NCI-H446 (cell line): ENCODE measurements at places on chromosomes 5 and 9.

DNA sequence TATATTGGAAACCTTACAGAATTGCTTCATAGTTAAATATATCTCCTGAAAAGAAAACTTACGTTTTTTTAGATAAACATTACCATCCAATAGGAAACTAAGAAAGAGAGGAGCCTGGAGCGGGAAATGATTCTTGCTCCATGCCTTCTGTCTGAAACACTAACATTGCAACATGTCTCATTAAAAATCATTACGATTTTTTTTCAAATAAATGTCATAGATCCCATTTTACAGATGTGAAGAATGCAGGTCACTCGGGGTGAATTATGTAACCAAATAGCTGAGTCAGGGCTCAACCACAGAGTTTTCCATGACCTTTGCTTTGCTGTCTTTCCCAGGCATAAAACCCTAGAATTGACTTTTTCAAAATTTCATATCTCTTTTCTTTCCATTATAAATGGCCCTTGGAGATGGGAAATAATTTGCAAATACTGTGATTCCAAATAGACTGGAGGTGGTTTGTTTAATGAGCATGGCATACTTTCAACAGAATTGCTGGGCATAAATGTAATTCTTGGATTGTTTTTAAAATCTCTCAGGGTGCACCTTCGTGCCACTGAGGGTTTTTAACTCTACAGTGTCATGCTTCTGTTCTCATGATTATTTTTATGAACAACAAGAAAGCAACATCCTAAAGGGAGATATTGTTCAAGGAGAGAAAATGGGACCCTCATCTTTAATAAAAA lies 302.8 kb downstream of the EBF1 start:
- DNase-seq: no peak

DNA sequence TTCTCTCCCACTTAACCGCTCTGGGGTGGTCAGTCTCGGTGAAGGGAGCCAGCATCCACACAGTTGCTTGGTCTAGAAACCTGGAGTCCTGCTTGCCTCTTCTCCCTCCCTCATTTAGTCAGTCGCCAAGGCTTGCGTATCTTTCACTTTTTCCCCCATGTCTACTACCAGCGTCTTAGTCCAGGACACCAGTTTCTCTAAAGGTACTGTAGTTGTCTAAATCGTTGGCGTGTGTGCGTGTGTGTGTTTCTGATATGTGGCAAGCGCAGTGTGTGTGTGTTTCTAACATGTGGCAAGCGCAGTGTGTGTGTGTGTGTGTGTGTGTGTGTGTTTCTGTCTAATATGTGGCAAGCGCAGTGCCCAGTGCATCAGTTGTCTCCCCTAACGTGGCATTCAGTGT lies 641 bp downstream of the ATP6V1G1 start:
- no peak for DNase-seq

DNA sequence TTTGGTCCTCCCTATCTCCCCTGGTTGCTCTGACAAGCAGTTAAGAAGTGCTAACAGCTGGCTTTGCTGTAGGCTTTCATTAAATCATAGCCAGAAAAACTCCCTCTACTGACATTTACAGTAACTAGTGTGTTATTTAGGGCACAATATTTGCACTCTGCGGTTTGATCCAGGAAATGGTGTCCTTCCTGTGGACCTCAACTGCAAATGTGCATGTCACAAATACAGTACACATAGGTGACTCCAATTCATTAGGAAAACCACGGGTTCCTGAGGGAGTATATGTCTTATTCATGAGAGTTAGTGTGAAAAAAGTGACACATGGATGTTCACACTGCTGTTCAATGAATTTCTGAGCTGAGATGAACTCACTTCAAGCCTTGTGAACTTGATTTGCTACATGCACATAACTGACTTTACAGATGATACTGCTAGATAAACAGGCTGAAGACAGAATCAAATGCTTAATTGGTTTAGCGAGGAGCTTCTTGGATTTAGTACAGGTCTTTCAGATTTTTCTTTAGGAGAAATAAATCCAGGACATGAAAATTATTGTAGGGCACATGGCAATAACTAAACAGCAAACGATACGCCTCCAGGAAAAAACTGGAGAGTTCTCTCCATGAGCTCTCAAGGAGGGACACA lies 281.5 kb downstream of the EFNA5 start:
- peak; percentile 52 for DNase-seq

- no peak for DNase-seq
Measured at GRCh38 chr5:6708814-6709213, 4.4 kb upstream of the TENT4A start.

DNA sequence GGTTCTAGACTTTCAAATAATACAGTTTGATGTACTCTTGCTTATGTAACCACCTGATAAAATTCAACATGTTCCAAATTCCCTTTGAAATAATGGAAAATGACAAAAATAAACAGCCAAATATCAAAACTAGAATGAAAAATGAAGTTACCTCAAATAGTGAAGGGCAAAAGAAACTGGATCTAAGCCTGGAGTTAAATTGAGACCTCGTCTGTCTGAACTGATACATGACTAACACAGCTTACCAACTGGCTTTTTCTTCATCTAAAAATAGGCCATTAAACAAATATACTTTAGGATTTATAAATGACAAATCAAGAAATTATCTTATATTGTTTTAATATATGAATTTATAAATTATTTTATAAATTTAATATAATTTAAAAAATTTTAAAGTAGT lies 12.1 kb upstream of the CAAP1 start:
- no peak for DNase-seq

DNA sequence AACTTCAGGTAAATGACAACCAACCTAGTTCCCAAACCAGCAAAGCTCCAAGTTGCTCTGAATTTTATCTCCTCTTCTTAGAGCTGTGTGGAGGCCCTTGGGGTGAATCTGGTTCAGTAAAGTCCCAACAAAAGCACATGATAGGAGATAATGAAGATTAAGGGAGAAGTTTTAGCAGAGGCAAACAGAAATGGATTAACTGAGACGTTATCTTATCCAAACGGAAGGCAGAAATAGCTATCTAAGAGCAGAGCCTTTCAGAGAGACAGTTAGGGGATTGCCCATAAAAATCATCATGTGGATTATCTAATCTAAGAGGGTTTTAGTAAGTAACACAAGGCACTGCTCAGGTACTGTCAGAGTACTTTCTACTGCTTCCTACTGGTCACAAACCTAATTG lies 183.9 kb upstream of the ZNF618 start:
- DNase-seq: no peak

DNA sequence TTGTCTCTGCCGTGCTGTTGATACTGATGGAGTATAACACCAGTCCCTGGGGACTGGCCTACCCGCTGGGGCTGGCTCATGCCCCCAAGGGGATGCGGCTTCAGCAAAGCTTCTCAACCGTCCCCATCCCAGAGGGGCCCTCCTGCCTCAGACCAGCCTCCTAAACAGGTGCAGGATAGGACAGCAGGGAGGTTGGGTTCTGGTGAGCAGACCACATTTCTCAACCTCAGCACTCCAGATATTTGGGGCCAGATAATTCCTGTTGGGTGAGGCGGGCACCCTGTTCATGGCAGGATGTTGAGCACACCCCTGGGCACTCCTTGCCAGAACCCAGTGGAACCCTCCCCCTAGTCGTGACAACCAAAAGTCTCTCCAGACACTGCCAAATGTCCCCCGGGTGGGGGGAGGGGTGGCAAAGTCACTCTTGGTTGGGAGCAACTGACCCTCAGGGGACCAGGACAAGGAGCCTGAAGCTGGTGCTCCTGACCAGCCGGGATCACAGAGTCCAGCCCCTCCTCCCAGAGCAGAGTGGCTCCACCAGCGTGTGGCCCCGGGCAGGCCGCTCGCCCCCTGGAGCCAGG lies 107.8 kb downstream of the ZNF354C start:
- no peak for DNase-seq

GRCh38 chr9:95595721-95596295 lies 79.0 kb upstream of the PTCH1 start:
- no peak for DNase-seq

GRCh38 chr5:1320436-1321344 lies 24.2 kb downstream of the CLPTM1L start:
- no peak for DNase-seq

GRCh38 chr5:176810081-176810597 lies at the start of gene UNC5A:
UNC5A (plus strand) TSS chr5:176810559; CDS start chr5:176810751, 192 bp downstream.
- peak; percentile 64 for DNase-seq

- DNase-seq: no peak
Measured at GRCh38 chr5:179991106-179991505, 80.5 kb downstream of the RNF130 start.

DNA sequence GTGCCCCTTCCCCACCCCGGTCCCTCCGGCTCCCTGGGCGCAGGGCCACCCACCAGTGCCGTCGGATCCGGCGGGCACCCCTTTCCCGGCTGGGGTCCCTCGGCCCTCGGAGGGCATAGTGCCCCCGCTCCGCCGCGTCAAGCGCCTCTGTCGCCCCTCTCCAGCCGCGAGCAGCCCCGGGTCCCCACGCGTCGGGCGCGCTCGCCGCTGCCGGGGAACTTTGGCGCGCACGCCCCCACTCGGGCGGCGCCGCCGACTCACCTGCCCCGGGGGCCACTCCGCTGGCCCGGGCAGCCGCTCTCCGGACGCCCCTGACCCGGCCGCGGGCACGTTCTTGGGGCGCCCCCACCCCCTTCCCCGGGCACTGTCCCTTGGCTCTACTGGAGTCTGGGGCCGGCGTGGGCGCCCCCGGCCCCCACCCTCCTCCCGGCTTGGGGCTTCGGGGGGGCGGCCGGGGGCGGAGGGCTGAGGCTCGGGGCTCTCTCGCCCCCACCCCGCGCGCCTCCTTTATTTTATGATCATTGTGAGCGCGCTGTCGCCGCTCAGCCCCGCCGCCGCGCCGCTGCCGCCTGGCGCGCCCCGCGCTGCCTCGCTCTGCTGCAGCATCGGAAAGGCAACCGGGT lies 1.1 kb upstream of the FAM78A start:
- DNase-seq: no peak

DNA sequence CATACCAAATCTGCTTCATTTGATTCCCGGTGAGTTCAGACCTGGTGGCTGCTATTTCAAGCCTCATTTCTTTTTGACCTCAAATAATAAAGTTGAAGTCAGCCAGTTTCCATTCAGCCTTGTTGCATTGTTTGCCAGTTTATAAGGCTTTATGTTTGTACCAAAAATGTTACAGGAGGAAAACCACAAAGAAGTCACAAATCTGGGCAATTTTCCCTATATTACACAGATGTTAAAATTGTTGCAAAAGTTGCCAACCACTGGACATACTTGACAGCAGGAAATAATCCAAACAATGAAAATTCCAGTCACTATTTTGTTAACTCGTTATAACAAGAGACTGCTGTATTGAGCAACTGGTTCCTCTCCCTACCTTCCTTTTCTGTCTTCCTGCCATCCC lies 1325.0 kb upstream of the DMAC1 start:
- DNase-seq: no peak

GRCh38 chr9:132582276-132582785 lies at the start of gene BARHL1:
BARHL1 (plus strand) TSS chr9:132582606; CDS start chr9:132582798, 192 bp downstream.
- DNase-seq: no peak

- DNase-seq: no peak
Measured at GRCh38 chr9:86176468-86176867, 77.1 kb upstream of the GOLM1 start.

GRCh38 chr9:121646992-121647391 lies 4.4 kb upstream of the DAB2IP start:
- DNase-seq: no peak

- DNase-seq: peak; percentile 30
Measured at GRCh38 chr5:133287500-133287899, 235.7 kb downstream of the HSPA4 start.

DNA sequence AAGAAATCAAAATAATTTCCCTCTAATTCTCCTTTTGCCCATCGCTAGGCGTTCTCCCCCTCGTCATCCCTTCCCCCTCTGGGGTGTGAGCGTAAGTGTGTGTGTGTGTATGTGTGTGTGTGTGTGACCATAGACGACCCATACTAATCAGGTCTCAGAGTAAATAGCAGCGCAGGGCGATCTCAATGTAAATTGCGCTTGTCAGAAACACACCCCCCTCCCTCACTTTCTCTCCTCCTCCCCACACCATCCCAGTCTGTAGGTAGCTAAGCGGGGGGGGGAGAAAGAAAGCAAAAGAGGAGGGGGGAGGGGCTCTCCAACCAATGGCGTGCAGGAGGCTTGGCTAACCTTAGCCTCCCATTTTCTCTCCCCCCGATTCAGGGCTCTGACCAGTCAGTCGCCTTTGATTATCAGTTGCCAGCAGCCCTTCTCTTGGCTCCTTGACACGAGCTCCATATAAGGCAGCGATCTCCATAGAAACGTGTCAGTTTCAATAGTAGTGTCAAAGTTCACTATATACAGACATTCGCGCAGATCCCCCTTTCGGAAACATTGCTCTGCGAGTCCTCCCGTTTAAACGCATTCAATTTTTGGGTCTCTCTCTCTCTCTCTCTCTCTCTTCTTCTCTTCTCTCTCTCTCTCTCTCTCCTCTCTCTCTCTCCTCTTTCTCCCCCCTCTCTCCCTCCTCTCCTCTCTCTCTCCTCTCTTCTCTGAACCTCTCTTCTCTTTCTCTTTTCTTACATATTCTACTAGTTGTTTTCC lies at the start of gene NR2F1:
NR2F1 (plus strand) TSS at position 546 of the 762 bp plus-strand sequence. CDS start 1,802 bp downstream, outside the sequence.
- DNase-seq: peak; percentile 90

GRCh38 chr5:52961274-52961681 lies 27.9 kb upstream of the ITGA2 start:
- peak; percentile 50 for DNase-seq

- no peak for DNase-seq
Measured at GRCh38 chr9:114212826-114213225, 57.5 kb downstream of the COL27A1 start.

DNA sequence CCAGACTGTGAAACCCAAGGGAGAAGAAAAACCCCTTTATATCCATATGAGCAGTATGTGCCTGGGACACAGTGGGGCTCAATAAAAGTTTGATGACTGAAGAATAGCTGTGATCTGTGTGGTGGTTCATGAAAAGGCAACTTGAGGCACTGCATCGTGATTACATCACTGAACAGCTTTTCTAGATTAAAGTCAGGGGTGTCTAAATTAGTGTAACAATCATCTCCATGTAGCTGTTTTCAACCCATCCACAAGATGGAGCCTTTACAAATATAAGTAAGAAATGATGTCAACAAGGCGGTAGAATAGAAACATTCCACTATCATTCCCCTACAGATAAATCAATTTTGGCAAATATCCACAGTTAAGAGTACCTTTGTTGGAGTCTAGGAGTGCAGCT lies 55.5 kb downstream of the PRRC1 start:
- no peak for DNase-seq

DNA sequence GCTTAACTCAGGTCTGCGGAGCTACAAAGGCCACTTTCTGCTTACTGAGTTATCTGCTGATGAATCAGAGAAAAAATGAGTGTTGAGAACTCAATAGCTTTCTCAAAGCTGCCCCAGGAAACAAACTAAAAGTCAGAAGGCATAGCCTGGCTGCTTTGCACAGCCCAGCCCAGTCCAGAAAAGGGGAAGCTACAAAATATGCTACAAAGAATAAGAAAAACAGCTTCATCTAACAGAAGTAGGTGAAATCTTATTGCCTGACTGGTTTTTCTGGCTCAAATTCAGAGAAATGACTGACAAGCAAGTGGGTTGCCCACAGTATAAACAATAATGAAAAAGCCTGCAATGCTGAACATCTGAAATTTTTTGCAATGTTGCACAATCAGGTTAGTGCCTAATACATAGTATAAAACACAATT lies 156.2 kb downstream of the PPP2R2B start:
- peak; percentile 19 for DNase-seq
